ENCODE measurements at places on chromosomes 7 and 10.

- DNase-seq = peak; percentile 61
These were observed 55.1 kb downstream of the PDZD8 start for GRCh38 chr10:117320050-117320665.

GRCh38 chr10:128172756-128173155 lies 46.5 kb upstream of the MKI67 start:
- no peak for DNase-seq

DNA sequence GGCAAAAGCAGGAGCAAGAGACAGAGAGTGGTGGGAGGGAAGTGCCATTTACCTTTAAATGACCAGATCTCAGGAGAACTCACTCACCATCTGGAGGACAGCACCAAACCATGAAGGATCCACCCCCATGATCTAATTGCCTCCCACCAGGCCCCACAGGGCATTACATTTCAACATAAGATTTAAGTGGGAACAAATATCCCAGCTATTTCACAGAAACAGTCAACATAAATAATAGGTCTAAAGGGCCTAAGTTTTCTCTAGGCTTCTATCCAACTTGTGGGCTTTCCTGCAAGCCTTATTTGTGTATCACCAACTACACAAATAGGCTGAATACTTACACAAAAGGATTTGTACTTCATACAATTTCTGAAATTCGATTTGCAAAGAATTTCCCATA lies 196.8 kb upstream of the POT1 start:
- DNase-seq = no peak

DNA sequence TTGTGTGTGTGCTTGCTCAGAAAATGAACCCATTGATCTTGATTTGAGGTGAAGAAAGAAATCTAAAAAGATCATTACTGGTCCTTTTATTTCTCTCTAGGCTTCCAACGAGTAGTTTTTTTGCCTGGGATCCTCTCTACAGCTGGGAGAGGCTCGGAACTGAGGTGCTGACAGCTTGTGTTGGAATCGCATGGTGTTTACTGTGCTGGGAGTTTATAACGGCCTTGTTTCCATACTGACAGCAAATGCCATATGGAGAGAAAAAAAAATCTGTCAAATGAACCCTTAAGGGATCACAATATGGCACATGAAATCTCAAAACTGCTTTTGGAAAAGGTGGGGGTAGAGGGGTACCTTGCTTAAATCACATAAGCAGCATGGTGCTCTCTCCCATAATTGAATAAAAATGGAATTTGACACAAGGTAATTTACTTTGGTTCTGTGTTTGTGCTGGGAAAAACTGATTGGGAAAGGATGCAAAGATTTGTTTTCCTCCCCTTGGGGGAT lies 165.0 kb downstream of the RGS10 start:
- no peak for DNase-seq

GRCh38 chr7:1498370-1499305 lies 5.6 kb downstream of the INTS1 start:
- no peak for DNase-seq

DNA sequence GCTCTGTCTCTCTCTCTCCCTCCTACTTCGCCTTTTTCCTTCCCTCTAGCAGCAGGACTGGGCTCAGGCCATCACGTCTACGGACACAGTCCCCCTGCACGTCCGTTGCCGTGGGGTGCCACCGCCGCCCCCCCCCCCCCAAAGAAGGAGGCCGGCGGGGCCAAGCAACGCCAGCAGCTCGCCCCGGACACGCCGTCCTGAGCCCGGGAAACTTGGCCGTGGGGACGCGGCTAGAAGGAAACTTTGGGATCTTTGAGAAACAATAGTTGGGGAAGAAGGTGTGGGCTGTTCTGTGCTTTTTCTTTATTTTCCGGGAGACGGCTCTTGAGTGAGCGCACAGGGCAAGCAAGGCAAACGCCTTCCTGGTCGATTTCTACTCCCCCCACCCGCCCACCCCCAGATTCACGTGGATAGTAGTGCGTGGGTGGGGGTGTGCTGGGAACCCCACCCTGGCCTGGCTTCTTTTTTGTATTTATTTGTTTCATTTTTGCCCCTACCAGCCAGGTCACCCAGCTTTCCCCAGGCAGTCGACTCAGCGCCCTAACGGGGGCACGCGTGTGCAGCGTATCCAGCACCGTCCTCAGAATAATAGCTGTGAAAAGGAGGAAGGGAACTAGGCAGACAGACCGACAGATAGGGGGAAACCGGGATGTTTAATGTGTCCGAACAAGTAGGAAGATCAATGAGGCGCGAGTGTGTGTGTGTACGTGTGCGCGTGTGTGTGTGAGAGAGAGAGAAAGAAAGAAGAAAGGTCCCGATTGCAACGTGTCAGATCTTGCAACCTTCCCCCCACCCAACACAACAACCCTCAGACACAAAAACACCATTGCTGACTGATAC lies 1.4 kb downstream of the MXI1 start:
- peak; percentile 73 for DNase-seq

DNA sequence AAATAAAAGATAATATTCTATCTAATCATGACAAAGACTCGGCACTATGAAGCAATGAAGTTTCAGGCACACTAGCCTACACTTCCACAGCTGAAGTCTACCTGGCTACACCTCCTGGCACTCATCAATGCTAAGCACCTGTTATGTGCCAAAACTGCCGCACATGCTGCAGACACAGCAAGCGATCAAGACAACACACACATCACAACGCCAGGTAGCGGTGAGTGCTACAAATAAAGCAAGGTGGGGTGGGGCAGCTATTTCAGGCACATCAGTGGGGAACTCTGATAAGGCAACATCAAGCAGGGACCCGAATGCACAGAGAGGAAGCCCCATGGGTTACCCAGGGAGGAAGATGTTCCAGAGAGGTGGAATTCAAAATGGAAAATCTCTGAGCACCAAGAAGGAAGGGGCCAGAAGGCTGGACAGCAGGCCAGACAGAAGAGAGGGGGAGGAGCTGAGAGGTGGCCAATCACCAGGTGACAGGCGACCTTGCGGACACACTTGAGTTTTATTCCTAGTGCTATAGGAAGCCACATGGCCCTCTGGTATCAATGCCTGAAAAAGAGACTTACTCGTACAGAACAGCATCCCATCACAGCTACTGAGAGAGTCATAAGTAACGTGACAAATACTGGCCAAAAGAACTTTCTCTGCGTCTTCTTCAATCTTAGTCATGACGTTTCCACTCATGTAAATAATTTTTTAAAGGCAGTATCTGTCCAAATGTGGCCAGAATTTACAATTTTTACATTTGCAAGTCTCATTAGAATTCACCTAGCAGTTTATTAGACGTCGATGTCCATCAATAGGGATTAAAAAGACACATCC lies 8.0 kb downstream of the PSAP start:
- DNase-seq = peak; percentile 52

DNA sequence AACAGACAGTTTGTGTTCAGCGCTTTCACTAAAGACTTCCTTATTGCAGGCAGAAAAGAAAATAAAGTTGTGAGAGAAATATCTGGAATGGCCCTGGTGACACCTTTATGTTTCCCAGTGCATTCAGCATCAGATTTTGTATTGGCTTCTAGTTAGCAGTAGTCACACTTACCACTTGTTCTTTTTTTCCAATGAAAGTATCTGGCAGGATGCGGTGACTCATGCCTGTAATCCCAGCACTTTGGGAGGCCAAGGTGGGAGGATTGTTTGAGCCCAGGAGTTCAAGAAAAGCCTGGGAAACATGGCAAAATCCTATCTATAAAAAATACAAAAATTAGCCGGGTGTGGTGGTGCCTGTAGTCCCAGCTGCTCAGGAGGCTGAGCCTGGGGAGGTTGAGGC lies 649.6 kb downstream of the LRMDA start:
- DNase-seq = no peak

Measured in suppressor macrophage treated with lipopolysaccharide for 1 hour (primary cell).